ENCODE measurements at places on chromosomes 5 and 9.
A peak's percentile ranks its signal among the peaks of the same experiment; 100 is the strongest.

- DNase-seq, result no peak
Measured at GRCh38 chr5:1444361-1445189, 665 bp downstream of the SLC6A3 start.

DNA sequence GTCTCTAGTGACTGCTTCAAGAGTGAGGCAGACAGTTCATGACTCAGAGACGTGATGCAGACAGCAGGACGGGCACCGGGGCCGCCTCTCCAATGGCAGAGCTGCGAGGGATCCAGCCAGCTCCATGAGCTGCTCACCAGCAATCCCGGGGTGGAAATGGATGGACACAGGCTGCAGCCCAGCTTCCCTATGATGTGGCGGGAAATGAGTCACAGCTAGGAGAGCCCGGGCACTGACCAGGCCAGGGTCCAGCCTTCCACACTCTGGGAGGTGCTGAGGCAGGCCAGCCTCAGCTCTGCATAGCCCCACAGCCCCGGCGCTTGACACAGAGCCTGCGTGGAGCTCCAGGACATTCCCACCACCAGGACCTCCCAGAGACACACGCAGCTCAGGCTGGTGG, 244.8 kb upstream of the IRX2 start:
- no peak for DNase-seq

GRCh38 chr9:13503599-13503998, 224.1 kb upstream of the MPDZ start:
- DNase-seq, result no peak

GRCh38 chr5:101520417-101520816, 617.3 kb upstream of the ST8SIA4 start:
- no peak for DNase-seq

DNA sequence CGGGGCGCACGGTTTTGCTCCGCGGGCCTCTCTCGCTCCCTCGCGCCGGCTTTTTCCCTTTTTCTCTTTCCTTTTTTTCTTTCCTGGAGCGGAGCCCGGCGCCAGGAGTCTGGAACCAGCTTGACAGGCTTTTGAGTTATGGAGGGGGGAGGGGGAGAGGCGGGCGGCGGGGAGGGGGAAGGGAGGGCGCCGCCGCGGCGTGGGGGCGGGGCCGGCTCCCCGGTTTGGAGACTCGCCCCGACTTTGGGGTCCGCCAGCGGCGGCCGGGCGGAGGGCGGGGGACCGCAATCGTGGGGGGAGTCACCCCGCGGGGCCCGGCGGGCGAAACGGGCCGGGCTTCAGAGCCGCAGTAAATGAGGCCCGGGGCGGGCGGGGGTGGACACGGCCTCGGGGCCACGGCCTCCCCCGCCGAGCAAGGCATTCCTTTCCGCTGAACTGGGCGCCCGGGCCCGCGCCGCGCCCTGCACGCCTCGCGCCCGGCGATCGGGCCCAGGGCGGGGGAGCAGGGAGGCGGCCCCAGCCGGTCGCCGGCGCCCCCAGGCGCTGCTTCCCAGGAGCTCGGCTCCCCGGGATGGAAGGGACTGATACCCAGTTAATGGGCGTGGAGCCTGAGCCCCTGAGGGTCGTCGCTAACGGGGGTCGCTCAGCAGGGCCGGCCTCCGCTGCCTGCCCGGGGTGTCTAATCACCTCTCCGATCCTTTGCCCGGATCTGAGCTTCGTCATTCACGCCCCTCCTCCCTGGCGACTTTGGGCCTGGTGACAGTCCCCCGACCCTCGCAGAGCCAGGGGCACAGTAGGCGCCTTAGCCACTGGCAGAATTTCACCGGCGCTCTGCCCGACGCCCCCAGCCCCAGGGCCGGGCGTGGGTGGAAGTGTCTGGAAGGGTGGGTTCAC, 138.1 kb downstream of the C9orf50 start:
- DNase-seq, result no peak

DNA sequence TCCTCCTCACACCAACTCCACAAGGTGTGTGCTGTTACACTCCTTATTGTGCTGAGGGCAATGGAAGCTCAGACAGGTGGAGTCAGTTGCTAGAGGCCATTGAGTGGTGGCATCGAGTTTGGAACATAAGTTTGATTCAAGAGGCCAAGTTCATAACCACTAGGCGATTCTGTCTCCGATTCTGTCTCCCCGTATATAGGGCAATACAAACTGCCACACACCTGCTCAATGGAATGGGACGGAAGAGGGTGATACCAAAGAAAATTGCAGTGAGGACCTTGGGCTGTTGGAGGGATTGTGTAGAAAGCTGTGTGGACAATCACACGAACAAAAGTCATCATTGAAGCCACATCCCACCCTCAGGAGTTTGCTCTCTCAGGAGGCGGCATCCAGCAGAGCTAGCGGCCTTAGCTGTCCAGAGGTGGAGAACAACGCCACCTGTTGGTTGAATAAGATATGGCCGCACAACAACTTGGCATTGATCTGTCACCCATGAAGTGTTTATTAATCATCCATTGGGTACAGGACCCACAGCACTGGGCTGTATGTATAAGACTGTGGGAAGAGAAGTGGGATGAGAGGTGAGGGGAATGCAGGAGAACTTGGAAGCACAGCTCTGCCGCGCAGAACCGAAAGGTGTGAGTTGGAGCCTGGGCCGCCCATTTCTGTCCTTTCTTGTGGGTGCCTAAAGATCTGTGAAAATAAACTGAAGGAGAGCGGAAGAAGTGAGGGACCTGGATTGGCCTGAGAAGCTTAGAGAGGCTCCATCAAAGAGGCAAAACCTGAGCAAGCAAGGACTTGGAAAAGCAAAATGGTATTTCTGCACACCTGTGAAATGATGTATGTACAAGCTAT, 16.1 kb upstream of the NEUROG1 start:
- peak; percentile 58 for DNase-seq

DNA sequence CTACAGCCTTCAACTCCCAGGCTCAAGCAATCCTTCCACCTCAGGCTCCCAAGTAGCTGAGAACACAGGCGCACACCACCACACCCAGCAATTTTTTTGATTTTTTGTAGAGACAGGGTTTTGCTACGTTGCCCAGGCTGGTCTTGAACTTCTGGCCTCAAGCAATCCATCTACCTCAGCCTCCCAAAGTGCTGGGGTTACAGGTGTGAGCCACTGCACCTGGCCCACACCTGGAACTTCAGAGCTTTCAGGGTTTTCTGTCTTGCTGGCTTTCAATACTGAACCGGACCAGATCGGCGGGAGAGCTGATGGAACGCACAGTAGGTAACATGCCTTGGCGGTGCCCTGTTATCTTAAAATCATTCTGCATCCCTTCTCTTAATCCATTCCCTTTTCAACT, 30.8 kb downstream of the IPPK start:
- DNase-seq, result no peak

DNA sequence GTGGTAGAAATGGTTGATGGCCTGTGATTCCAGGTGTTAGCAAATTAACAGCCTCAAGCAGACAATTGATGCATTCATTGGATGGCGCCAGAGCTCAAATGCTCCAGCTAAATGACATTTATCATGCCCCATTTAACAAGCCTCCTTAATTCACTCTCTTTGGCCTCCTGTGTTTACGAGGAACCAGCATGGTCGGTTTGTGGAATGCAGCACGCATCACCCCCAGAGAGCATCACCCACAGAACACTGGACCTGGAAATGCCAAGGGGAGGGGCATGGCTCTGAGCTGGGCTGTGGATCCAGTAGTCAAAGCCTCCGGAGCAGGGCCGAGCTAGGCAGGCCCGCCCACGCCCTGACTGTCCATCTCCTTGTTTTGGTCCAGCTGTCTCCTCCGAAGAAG, 434.0 kb downstream of the GADD45G start:
- DNase-seq, result no peak

GRCh38 chr5:98299435-98299834, 474.0 kb upstream of the RGMB start:
- DNase-seq, result no peak

GRCh38 chr5:167363065-167363464, 928.4 kb upstream of the WWC1 start:
- DNase-seq, result no peak

DNA sequence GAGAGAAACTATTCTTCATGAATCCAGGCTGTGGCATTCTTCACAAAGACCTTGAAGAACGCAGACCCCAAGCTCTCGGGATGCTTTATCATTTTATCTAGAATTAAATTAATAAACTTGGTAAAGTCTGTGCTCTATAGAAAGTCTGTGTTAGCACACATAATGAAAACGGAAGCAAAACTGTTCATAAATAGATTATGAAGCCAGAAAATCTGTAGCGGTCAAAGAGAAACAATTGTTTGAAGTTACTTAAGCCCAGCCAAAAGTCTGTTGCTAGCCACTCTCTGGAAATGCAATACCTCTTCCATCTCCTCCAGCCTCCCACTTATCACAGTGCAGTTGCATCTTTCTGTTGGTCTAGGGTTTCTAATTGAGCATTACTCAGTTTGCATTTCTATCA, 375.9 kb downstream of the KIF4B start:
- DNase-seq, result no peak

GRCh38 chr5:75666801-75667200, 50.4 kb downstream of the POC5 start:
- DNase-seq, result no peak

Measured in CMK (cell line).